Fibroblast of skin of right biceps (primary cell): ENCODE measurements at places on chromosomes 4 and X.

DNA sequence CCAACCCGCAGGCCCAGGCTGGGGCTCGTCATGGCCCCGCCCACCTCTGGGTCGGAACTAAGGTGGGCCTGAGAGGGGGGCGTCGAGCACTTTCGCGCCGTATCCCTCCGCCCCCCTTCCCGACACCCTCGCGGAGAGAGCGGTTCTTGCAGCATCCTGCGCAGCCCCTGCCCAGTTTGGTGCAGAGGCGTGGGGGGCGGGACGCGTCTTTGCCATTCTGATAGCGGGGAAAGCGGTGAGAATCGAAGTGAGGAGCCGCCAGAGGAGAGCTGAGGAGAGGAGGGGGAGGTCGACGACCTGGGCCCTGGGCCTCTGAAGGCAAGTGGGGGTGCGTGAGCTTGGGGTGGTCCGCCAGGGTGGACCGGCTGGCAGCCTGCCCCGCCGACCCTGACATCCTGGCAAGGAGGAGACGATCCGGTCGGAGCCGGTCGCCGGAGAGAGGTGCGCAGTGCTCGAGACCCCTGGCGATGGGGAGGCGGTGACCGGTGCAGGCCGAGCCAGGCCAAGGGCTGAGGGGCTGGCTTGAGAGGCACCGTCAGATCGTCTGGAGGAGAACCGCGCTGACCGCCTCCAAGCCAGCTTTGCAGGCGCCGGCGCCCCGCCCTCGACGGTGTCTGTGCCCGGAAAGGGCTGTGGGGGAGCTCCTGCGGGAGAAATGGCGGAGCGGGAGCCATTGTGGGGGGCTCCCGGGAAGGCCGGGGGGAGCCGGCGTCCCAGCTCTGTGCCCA lies 25.5 kb downstream of the GPRASP3 start:
- DNase-seq, result peak; percentile 21

GRCh38 chr4:52903273-52903672 lies 41.2 kb downstream of the RASL11B start:
- DNase-seq, result no peak

DNA sequence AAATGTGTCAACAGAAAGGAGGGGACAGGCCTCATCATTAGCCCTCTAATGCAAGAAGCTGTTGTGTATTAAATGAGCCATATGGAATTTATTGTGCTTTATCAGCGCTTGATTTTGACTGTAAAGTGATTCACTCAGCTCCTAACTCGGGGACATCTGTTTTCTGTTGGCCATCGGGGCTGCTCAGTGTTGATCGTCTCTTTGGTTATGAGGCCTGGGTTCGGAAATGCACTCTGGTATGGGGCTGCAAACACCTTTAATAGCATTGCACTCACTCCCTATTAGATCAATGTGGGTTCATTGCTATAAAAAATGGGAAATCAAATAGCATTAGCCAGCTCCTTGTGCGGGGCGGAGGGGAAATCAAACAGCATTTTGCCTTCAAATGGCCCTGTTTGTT lies 6.4 kb downstream of the ARX start:
- DNase-seq, result no peak

DNA sequence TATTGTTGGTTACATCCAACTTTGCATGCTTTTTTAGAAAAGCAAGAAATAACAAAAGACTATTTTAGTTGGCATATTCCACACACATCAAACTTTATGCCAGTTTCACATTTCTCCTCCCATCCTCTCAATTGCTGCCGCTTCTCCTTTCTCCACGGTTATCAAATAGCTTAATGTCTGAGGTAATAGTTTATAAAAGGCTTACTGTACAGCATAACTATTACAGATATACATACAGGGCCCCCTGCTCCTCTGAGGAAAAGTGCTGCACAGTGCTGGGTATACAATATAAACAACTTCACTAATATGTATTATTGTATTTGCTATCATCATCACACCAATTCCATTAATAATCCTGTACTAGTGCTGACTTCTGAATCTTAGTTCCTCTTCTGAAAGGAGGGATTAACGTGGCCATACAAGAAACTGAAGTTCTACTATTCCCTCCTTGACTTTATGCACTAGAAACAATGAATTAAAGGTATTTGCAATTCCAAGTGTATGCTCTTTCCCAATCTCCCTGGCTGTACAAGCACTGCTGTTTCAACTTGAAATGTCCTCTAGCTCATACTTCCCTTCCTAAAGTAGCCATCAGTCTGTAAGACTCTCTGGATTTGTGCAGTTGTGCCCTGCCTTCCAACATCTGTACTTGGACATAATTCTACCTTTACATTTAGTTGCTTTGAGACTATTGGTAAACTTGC lies 2.5 kb downstream of the CCNI start:
- no peak for DNase-seq

DNA sequence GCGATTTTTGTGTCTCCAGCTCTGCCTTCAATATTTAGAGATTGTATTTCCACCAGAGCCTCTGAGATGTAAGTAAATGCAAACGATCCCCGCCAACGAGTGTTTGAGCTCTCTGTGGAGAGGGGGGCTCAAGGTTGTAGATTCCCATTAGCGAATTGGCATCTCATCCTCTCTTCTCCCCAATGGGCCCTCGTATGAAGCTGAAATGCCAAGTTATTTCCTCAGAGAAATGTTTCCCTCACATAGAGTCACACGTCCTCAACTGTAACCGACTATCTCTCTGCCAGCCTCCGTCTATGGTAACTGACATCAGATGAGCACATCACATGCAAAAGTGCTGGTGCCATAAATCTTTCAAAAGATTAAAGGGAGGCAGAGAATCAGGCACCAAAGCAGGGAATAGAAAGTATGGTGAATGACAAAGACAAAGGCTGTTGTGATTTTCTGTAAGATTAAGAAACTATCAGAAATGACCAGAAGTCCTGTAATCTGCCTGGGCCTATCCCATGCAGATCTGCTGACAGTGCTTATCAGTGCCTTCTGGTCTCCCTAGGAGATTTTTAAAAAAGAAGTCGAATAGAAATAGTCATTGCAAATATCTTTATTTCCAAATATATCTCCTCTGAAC lies 157.1 kb downstream of the PDGFRA start:
- DNase-seq, result no peak

- peak; percentile 88 for DNase-seq
Measured at GRCh38 chr4:183175631-183176232, 76.7 kb downstream of the WWC2 start.

- DNase-seq, result no peak
Measured at GRCh38 chr4:110533590-110533910, 57.6 kb downstream of the ENPEP start.

DNA sequence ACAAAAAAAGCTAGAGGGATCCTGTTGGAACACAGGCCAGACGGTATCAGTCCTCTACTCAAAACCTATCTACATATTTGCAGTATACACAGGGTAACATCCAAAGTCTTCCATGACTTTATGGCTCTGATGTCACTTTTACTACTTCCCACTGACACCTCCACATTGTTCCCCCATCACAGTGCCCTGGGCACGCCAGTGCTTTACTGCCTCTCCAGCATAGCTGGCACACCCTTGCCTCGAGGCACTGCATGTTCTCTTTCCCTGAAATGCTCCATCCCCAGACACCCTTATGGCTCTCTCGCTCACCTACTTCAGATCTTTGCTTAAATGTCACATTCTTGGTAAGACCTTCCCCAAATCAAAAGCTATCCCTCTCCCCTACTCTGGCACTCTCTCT lies 6.3 kb upstream of the ATP10D start:
- DNase-seq, result no peak

DNA sequence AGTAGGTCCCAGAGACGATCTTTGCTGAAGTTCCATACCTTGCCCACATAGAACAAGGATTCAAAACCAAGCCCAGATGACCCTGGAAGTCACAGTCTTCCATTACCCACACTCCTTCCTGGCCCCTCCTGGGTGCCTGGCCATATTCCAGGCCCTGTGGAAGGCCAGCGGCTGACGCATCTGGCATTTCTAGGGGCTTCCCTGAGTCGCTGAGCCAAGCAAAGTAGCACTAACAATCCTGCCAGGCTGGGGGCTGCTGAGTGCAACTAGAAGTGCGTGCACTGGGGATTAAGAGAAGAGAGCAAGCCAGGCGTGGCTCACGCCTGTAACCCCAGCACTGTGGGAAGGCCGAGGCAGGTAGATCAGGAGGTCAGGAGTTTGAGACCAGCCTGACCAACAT lies 175.2 kb upstream of the CPEB2 start:
- peak; percentile 23 for DNase-seq

DNA sequence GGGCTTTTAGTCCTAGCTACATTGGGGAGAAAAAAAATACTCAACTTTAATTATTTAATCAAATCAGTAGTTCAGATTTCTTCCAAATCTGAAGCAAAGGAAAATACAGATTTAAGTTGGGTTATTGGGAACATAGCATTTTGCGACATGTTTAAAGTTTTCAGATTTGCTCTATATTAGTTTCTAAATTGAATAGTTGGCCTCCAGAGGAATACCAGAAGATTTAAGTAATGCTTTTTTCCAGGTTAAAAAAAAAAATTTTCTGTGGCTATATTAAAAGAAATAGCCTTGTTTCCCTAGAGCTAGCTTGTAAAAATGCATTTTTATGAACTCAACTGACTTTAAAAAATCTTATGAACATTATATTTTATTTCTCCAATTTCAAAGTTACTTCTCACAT lies 115.9 kb downstream of the DDX53 start:
- no peak for DNase-seq

GRCh38 chr4:143403553-143403820 lies 66.8 kb downstream of the GAB1 start:
- DNase-seq, result no peak
